Stimulated activated CD4-positive, alpha-beta T cell treated with anti-CD3 and anti-CD28 coated beads, TNF-alpha, amount 100 ng/mL, for 24 hours (primary cell): ENCODE measurements at places on chromosomes 3 and 15.

DNA sequence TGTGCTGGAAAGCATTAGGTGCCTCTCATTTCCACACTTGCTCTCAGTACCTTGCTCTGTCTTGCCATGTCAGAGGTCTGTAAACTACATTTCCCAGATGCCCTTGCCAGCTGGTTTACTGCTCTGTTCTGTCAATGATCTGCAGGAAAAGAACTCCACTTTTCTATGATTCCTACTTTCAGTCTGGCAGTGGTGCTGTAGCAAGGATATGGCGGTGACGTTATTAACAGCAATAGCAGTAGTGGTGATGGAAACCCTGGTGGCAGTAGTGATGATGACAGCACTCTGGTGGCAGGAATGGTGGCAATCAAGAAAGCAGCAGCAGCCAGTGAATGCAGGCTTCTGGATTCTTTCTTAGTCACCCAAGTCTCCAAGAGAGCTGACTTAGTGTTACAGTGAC lies 665.2 kb downstream of the DIPK2A start:
- DNase-seq: no peak

DNA sequence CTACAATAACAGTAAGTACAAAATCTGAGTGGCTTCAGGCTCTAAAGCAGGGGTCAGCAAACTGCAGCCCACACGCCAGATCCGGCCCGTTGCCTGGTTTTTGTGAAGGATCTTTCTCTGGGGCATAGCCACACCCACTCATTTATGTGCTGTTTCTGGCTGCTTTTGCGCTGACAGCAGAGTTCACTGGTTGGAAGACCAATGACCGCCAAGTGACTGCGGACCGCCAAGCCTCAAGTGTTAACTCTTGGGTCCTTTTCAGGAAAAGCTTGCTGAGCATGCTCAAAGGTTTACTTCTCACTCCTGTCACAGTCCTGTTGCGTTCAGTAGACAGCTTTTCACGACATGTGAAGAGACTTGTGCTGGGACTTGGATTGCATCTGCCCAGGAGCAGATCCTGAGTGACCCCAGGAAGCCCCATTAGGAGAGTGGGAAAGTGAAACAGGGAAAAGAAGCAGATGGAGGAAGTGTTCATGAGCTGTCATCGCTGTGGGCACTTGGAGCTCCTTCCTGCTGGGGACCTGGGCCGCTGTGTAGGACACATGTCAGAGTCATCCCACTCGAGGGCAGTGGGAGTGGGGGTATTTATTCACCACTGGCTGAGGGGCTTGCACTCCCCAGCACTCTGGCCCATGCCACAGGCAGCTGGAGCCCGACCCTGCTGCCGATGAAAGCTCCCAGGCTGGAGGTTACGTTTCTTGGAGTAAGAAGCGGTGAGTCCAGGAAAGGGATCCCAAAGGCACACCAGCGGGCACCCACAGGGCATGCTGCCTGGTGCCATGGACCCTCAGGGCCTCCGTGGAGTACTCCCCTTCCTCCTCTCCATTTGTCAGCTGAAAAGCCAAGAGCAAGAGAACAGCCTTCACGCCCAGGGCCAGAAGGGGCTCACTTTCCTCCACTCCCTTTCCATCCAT lies 249.1 kb downstream of the PLCL2 start:
- no peak for DNase-seq

GRCh38 chr3:168161696-168162095 lies 66.0 kb upstream of the GOLIM4 start:
- no peak for DNase-seq

DNA sequence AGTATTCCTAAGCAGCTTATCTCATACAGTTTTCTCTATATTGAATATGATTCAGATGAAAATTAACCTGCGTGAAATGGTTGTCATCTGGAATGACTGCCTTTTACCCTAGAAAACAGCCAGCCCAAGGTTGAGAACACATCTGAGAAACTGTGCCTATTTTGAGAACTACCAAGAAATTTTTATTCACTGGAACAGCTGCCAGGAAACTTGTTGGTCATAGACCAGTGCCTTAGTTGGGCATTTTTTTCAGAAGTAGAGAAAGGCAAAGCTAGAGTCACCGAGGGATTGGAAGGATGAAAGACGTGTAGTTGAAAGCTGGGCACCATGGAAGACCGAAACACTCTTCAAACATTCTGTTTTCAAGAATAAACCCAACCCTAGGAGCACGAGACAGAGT lies 277.1 kb downstream of the LPP start:
- DNase-seq: no peak

DNA sequence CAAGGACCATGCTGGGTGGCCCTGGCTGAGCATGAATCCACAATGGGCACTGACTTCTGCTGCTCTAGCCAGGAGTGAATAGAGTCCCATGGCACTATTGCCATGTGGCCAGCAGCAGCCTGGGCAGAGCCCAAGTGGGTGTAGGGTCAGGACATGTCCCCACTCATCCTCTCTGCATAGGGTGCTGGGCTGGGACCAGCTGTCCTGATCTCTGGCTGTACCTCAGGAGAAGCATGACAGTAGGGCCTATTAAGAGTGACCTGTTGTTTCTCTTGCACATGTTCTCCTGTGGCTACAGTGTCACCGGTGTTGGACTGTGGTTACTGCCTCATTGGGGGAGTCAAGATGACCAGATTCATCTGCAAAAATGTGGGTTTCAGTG lies 46.9 kb downstream of the DLEC1 start:
- no peak for DNase-seq

DNA sequence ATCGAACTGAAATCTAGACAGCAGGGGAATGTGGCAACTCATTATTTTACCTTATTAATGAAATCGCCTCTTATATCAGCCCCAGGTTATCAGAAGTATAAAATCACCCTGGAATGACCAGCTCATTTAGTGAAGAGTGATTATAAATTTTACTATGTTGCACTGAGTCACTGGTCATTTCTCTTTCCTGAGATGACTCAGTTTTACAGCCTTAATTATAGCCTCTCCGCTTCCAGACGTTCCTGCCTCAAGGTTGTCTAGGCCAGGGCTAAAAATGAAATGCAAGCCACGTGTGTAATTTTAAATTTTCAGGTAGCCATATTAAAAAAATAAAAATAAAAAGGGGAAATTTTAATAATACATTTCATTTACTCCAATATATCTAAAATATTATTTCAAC lies 33.3 kb downstream of the DET1 start:
- DNase-seq: no peak

DNA sequence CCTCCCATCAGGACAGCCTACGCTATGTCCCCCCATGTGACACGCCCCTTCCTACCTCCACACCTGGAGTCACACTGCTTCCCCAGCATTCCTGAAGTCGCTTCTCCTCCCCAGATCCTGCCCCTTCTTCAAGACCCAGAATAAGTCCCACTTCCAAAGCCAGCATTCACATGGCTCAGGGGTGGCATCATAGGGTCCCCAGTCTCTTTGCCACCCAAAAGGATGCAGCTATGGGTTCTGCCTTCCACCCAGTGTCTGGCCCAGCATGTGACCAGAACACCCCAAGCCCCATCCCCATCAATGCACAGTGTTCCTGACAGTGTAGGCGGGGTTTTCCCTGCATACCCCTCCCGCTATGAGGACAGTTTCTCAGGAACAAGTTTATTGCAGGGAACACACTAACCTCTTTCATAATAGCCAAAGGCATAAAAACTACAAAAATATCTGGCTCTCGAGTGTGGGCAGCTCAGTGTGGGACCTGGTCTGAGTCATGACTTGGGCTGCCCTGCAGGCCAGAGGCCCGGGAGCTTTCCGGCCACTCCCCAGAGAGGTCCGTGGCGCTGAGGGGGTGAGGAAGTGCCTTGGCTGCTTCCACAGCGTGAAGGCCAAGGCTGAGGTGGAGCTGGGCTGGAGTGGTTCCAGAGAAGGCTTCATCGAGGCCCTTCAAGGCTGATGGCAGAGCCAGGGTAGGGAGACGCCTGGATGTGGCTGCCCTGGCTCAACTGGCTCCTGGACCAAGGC lies 5.8 kb downstream of the ISLR start:
- DNase-seq: no peak

- no peak for DNase-seq
Measured at GRCh38 chr15:84888639-84889038, 4.2 kb downstream of the SLC28A1 start.

DNA sequence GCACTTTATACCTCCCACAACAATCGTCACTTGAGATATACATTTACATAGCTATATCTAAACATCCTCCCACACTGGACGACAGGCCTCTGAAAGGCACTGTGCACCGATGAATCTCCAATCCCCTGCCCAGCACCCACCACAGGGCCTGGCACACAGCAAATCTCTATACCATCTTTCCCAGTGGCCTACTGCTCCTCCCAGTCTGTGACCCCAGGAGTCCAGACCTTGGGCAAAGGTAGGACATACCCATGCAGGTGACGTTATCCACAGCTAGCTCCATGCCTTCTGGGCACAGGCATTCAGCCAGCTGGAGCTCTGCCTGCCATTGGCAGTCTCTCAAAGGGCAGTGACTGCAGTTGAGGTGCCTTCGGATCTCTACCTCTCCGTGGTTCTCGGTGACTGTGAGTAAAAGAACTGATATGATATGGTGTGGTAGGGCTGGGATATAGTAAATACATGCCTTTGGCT lies 5.8 kb downstream of the LTK start:
- no peak for DNase-seq

DNA sequence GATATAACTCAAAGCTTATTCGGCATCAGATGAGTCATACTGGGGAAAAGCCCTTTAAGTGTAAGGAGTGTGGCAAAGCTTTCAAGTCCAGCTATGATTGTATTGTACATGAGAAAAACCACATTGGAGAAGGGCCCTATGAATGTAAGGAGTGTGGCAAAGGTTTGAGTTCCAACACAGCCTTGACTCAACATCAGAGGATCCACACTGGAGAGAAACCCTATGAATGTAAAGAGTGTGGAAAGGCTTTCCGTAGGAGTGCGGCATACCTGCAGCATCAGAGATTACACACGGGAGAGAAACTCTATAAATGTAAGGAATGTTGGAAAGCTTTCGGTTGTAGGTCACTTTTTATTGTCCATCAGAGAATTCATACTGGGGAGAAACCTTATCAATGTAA lies 7.5 kb downstream of the ZNF621 start:
- no peak for DNase-seq

- no peak for DNase-seq
Measured at GRCh38 chr3:128521715-128522114, 28.7 kb upstream of the GATA2 start.

DNA sequence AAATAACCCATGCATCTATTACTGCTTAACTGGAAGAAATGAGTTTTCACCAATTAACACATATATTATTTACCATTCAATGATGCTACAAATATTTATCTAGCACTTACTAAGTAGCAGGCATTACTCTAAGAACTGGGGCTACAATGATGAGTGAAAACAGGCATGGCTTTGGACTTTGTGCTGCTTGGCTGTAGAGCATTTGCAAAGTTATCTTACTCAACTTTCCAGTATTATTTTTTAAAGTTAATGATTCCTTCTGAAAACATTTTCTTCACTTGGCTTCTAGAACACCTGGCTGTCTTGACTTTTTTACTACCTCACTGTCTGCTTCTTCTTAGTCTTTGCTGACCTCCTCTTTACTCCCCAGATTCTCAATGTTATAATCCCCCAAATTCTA lies 1.8 kb downstream of the C3orf33 start:
- DNase-seq: no peak

DNA sequence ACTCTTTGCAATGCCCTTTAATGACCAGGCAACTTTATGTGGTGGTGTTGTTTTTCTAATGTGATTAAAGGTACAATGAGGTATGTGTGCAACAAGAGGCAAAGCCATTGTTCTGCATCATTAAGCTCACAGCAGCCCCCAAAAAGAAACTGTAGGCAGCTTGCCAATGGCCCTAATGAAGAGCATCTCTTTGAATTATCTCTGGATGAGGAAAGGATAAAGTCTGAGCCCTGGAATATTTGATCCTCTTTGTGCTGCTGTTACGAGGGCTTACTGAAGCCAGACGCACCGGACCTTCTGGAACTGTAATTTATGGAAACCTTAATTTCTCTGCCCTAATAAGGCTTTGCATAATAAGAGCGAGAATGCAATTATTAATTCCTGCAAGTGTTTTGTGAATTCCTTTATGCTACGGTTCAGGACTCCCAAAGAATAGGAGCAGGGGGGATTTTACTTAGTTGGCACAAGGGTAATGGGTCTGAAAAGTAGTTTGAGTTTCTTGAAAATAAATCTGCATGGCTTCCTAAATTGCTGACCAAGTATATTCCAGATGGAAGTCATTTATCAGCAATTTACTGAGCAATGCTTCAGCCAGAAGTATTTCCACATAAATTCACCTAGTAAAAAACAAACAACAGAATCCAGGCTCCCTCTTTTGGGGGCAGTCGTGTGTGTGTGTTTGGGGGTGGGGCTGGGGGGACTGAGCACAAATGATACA lies 193.4 kb downstream of the PDZRN3 start:
- DNase-seq: no peak

GRCh38 chr3:167835953-167836352 lies 100.4 kb downstream of the SERPINI1 start:
- DNase-seq: no peak

DNA sequence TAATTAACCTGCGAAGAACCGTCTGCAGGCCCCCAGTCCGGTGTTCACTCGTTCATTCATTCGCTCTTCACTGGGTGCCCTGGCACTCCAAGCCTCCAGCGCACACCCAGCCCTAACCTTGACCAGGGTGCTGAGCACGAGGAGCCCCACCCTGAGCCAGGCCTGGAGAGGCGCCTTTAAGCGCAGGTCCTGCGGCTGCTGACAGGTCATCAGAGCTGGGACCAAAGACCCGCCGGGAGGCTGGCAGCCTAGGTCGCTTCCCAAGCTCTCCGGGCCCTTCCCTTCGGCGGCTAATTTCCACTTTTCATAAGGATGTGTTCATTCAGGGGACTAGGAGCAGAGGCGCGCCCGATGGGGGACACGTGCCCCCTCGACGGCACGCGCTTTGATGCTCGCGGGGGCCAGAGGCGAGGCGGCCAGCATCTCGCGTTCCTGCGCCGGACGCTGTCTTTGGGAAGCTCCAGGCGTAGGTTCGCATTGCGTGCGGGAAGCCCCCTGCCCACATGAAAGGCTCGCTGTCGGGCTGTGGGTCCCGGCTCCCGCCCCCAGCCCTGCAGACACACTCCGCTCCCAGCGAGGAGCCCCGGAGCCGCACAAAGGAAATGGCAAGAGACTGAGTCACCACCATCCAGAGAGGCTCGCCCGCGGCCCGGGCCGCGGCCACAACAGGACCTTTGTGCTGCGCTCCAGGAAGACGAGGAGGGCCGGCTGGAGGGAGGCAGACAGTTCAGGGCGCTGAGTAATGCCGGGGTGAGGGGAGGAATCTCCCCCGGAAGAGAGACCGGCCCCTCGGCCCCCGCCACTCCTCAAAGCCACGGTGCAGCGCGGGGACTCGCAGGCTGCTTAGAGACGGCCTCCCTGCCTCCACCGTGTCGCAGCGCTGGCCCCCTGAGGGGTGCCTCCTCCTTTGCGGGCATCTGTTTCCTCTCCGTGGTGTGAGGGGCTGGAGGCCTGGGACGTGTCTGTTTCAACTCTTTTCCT lies 266.4 kb upstream of the HES1 start:
- DNase-seq: no peak

- DNase-seq: no peak
Measured at GRCh38 chr15:86916671-86917360, 837.1 kb downstream of the AGBL1 start.

GRCh38 chr15:91632981-91633380 lies 220.5 kb upstream of the SLCO3A1 start:
- DNase-seq: no peak
